Foreskin fibroblast (primary cell): ENCODE measurements at places on chromosomes 12 and 14.

- DNase-seq, result no peak
Measured at GRCh38 chr12:41681898-41682297, 462.8 kb downstream of the GXYLT1 start.

DNA sequence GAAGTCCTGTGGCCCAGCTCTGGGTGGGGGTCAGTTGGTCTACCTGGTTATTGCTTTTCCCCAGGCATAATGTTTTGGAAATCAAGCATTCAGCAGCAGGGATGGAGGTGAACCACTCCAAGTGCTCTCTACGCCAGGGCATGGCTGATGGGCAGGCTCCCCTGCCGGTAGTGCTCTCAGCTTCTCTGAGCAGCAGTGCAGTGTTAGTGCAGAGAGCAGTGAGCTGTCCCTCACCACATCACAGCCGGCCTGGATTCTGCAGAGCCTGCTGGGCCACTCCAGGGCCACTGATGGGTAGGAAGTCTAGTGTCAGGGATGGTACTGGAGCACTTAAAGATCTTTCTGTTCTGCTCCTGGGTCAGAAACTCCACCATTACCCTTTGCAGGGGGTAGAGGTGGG, 151.1 kb downstream of the CALM1 start:
- DNase-seq, result no peak

- DNase-seq, result peak; percentile 14
Measured at GRCh38 chr14:42994051-42994736, 1387.5 kb downstream of the LRFN5 start.

DNA sequence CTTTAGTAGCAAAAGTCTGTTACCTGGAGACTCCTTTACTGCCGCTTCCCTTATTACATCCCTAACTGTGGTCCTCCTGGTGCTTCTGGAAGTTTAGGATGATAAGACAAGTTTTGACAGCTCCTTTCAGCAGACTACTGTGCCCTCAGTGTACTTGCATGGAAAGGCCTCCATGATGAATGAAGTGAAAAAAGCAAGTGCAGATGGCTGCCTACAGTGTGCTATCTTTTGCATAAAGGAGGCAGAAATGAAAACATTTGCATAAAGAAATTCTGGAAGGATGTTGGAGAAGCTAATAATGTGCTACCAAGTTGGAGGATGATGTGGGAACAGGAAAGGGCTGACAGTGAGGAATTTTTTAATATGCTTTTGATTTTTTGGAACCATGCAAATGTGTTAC, 4.5 kb downstream of the TCTN2 start:
- no peak for DNase-seq

GRCh38 chr12:121113057-121113456, 19.6 kb upstream of the P2RX7 start:
- no peak for DNase-seq

GRCh38 chr12:14307004-14307403, 58.5 kb upstream of the ATF7IP start:
- no peak for DNase-seq

- no peak for DNase-seq
Measured at GRCh38 chr14:88002421-88003075, 2.4 kb upstream of the GPR65 start.

- DNase-seq, result no peak
Measured at GRCh38 chr12:89087149-89087825, 265.0 kb downstream of the DUSP6 start.

DNA sequence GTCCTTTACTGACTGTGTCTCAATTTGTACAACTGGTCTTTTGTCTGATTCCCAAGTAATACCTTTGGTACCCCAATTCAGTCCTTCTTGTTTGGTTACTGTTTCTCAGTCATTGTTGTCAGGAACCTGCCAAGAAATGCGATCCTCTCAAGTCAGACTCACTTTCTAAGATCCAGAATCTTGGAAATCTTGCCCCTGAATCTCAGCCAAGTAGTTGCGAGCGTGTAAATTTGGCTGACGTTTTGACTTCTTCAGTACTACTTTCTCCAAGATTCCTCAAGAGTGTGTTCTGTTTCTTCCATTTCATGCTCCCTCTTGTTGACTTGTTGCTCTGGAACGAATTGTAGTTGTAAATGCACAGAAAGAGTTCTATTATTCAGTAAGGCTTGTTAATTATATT, 114.0 kb downstream of the MSRB3 start:
- no peak for DNase-seq
